Activated T-cell treated with anti-CD3 and anti-CD28 coated beads for 24 hours (primary cell): ENCODE measurements at places on chromosomes 7 and 10.

DNA sequence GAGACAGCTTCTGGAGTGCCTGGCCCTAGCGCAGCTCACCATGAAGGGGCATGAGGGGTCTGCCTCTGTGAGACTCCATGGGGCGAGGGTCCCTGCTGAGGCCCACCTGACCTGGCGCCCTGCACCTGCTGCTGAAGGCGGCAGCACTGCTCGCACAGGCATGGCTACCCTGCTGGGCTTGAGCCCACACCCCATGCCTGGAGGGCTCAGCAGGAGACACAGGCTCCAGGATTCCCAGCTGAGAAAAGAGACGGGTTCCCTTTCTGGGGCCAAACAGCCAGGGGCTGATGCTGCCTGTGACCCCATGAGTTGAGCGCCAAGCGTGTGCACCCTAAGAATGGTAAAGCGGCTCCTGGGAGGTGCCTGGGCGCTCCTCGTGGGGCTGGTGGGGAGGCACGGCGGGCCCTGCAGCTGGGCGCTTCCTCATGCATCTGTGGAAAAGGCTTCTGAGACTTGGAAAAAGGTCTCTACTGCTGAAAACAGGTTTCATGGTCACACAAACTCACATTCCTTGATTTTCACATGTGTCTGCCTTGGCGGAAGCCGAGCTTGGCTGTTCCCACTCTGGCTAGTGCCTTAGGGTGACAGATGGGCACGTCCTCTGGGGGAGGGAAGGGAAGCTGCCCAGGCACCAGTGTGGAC is 233.4 kb downstream of the ZMYND11 start:
- no peak for DNase-seq

DNA sequence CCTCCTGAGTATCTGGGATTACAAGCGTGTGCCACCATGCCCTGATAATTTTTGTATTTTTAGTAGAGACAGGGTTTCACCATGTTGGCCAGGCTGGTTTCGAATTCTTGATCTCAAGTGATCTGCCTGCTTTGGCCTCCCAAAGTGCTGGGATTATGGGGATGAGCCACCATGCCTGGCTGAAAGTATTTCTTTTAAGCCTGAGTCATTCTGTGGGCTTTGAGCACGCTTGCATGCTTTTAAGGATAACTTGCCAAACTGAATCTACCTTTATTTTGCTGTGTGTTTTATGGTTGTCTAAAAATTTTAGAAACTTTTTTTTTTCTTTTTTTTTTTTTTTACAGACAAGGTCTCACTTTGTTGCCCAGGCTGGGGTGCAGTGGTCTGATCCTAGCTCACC is 33.2 kb downstream of the CNNM2 start:
- no peak for DNase-seq

DNA sequence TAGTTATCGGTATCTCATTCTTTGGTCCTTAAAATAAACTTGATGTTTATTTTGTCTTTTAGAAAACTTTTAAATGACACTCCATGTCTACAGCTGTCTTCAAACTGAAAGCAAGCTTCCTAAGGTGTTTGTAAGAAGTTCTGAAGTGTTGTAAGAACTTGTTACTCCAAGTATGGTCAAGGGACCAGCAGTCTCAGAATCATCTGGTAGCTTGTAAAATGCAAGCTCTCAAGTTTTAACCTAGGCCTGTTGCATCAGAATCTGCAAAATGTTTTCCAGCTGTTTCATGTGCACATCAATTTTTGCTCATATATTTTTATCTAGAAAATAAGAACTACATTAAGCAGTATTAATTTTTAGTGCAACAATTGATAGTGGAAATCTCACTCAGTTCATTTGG is 104.1 kb downstream of the THSD7A start:
- no peak for DNase-seq

- no peak for DNase-seq
These were observed 1.2 kb upstream of the IDI1 start for GRCh38 chr10:1050145-1050544.

DNA sequence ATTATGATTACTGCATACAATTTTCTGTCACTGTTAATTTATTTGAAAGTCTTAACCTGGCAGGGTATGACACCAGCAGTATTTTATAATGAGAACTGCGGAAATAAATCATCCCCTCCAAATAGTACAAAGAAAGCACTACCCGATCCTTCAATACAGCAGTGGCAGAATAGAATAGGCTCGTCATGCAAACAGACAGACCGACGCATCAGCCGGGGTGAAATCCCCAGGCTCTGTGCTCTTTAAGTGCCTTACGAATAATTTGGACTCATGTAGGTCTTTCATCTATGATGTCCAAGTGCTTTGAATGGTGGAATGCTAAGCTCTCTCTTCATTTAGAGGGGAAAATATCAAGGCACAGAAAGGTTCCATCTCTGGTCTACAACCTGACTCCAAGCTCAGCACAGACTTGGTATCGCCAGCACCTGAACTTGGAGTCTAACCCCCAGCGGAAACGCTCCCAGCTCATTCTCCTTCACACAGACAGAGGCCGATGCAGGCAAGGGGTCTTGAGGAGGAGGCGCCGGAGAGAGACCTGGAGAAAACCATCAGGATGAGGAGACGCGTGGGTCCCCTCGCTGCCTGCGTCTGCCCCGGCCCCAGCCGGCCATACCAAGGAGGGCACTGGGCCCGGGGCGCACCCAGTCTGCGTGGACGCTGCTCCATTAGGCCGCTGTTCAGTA is 568.1 kb upstream of the MKI67 start:
- no peak for DNase-seq

GRCh38 chr7:1233333-1234048 is 819 bp downstream of the UNCX start:
- DNase-seq: no peak

GRCh38 chr7:41439515-41439879 is 263.4 kb downstream of the INHBA start:
- no peak for DNase-seq

DNA sequence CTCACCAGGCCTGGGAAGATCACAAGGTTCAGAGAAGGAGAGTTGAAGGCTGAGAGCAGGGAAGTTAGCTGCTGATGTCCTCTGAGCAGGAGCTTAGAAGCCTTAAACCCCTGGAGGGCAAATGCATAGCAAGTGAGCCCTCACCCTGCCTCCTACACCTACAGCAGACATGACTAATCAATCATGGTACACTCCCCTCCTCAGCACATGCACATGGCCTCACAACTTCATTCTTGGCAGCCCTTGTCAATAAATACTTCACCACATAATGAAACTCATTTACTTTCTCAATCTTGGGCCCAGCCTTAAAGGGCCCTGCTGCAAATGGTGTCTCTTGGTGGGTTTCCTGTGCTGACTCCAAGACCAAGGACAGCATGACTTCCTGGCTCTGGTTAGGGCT is 12.9 kb downstream of the MMRN2 start:
- DNase-seq: no peak

DNA sequence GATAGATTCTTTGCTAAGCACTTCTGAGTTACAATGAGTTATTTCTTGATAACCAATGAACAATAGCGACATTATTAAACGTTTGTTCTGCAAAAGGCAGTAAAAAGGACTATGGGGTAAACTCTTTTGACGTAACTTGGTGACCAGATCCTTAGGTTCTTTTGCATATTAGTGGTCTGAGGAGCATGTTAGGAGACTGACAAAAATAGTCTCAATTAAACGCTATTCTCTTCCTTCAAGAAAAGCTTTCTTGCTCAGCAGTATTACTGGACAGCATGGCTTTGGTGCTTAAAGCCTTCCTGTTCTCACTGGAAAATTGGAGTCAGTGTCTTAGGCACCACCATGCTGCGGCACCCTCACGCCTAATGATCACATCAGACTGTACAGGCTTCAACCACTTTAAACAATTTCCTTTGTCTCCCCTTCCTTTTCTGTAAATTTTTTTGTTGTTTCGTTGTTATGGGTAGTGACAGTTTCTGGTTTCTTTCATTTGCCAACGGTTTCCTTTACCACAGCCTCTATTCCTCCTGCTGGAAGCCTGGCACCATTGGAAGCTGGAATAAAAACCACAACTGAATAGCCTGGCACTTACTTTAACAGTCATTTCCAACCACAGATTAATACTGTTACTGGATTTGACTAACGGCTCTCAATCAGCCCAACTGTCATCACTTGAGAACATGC is 49.2 kb upstream of the FAM133B start:
- DNase-seq: no peak

- no peak for DNase-seq
These were observed 1249.9 kb upstream of the AUTS2 start for GRCh38 chr7:68348401-68348800.

- no peak for DNase-seq
These were observed 408.4 kb upstream of the SHH start for GRCh38 chr7:156220701-156221100.

DNA sequence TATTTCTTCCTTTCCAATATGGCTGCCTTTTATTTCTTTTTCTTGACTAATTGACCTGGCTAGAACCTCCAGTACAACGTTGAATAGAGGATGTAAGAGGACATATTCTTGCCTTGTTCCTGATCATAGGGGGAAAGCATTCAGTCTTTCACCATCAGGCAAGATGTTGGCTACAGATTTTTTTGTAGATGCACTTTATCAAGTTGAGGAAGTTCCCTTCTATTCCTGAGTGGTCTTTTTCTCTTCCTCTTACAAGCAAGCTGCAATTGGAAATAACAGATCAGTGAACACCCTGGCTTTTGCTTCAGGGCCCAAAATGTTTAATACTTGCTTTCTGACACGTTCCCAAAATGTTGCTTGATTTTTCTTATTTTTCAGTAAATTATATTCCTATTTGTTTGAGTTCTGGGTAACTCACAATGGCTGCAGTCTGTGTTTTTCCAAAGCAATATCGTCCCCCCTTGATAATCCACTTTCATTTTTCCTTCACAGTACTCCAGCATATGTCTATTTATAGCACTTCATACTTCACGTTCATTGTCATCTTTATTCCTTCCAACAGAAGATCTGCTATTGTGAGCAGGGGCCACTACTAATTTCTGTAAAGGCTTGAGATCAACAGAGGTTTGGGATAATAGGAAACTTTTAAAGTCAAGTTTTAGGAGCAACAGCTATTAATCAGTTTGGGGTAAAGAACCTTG is 11.7 kb downstream of the CPEB3 start:
- DNase-seq: no peak

DNA sequence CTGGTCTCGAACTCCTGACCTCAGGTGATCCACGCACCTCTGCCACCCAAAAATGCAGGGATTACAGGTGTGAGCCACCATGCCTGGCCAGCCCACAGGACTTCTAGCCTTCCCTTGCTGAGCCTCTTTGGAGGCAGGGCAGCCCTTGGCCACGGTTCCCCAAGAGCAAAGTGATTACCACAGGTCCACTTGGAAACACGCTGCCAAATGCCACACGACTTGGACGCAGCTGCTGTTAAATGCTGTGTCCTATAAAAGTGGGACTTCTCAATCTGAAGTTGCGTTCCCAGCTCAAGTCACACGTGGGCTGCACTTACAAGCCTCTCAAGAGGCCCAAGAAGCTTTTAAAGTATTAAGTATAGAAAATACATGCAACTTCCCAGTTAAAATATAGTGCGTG is 30.1 kb downstream of the CTBP2 start:
- DNase-seq: no peak

DNA sequence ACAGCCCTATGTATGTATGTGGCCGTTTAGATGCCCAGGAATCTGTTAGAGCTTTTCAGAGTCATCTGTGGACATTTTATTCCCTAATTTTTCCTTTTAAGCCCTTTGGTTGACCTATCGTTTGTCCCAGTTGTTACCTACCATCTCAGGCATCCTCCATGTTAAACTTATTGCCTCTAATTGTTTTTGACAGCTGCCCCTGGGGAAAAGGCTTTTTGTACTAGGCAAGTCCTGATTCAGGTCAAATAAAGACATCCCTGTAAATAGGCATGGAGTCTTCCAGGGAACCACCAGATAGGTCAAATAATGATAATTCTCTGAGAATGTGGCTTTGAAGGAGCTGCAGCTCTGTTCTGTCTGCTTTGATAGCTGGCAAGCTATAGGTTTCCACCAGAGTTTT is 87.7 kb upstream of the CYP26C1 start:
- DNase-seq: no peak

DNA sequence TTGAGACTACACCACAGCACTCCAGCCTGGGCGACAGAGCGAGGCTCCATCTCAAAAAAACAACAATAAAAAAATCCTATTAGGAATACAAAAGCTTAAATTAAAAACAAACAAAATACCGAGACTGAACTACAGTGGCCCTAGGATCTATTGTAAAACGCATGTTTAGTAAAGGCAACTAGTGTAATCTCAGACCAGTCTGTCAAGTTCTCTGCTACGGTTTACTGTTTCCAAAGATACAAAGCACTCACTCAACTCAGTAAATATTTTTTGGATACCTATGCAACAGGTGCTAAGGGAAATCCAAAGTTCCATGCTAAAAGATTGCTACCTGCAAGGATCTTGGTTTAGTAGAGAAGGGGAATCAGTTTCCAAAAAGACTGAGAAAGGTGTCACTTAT is 3.4 kb upstream of the MIOS start:
- DNase-seq: no peak

GRCh38 chr7:157831143-157831905 is 494.5 kb downstream of the DNAJB6 start:
- DNase-seq: no peak

DNA sequence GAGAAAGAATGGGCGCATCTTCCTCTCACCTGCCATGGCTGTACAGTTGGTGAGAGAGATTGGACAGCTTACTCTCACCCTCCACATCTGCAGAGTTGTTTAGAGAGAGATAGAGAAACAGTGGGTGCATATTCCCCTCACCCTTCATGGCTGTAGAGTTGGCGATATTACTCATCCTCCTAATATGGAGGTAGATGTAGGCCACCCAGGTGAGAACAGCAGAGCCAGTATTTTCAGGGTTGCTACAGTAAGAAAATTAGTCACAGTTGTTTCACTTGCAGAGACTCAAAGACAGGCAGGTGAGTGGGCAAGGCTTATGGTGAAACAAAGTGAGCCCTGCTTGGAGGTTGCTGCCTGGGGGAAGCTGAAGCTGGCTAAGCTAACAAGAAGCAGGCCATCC is 65.0 kb upstream of the PFKP start:
- no peak for DNase-seq

DNA sequence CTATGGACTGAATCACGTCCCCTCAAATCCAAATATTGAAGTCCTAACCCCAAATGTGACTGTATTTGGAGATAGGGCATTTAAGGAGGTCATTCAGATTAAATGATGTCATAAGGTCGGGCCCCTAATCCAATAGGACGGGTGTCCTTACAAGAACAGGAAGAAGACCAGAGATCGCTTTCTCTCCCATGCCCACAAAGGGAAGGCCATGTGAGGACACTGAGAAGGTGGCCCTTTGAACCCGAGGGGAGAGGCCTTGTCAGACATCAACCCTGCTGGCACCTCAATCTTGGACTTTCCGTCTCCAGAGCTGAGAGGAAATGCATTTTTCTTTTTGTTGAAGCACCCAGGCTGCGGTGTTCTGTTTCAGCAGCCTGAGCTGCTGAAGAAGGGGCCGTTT is 72.3 kb upstream of the KLF6 start:
- no peak for DNase-seq

- DNase-seq: no peak
These were observed 28.1 kb downstream of the ADAP1 start for GRCh38 chr7:926061-927030.
